ENCODE measurements at places on chromosomes 2 and 18.

GRCh38 chr2:223877721-223878410 is 40.5 kb upstream of the AP1S3 start:
- DNase-seq = no peak

GRCh38 chr2:101357376-101357775 is 29.9 kb downstream of the CREG2 start:
- DNase-seq = no peak

- DNase-seq = no peak
Observed at GRCh38 chr2:44524347-44524926, 162.7 kb downstream of the CAMKMT start.

DNA sequence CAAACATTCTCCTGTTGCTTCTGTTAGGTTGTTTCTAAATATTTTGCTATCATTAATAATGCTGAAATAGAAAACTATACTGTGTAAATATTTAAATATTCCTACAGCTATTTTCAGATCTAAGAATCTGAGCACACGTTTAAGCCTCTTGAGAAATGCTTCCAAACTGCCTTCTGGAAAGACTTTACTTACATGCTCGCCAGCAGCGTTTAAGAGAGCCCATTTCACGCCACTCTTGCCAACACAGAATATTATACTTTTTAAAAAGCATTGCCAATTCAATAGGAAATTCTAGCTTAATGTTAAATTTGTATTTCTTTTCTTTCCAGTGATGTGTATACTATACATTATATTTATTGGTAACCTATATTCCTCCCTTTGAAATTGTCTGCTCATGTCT is 92.0 kb downstream of the TMEM163 start:
- no peak for DNase-seq

DNA sequence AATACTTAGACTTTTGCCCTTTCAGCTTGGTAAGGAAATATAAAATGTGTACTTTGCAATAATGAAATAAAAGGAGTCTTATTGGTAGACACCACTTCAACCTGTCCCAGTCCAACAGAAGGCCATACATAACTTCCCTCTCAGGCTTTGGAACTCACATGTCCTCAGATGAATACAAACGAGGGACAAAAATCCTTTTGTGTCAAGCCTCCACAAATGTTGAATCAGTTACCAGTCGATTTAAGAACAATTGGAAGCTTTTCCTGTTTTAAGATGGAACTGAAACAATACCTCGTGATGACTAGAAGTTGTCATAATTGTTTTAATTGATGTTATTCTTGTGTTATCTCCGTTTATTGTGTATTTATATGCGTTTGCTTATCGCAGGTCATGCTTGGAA is 385.1 kb upstream of the POU3F3 start:
- DNase-seq = no peak

DNA sequence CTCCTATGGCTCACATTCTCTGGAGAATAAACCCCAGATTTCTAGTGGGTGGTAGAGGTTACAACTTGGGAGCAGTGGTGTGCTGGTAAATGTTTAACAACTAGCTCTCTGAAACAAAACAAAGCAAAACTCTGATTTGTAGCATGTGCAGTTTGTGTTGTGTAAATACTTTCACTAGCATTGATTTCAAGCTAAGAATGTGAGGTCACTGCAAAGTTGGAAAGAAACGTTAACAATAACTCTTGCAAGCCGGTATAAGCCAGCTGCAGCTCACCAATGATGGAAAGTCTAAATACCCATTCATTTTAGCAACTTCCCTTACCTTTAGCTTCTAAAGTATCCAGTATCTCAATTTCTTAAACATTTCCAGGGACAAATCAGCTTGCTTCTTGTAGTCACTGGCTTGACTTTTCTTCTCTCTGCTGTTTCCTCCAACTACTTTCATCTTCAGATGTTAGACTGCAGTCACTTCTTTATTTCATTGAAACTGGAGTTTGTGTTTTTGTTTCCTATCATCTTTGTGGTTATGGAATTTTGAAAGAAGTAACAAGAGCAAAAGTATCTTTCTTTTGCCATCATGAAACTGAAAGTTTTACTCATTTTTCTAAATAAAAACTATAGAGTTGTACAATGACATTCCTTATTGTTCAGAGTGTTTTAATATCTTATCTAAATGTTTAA is 140.2 kb downstream of the PLCL1 start:
- DNase-seq = no peak

DNA sequence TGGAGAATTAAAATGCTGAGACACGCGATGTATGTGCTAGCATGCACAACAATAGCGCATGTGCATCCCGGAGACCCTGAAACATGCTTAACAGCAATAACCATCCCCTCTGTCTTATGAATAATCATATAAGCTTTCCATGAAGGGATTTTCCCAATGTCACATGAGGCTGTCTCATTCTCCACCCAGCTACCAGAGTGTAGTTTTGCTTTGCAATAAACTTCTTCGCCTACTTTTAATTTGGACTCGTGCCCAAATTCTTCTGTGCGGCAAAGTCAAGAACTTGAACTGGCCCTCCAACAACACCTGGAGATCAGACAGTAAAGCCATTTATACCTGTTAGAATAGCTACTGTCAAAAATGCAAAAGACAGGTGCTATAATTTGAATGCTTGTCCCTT is 15.5 kb downstream of the LYG1 start:
- no peak for DNase-seq

DNA sequence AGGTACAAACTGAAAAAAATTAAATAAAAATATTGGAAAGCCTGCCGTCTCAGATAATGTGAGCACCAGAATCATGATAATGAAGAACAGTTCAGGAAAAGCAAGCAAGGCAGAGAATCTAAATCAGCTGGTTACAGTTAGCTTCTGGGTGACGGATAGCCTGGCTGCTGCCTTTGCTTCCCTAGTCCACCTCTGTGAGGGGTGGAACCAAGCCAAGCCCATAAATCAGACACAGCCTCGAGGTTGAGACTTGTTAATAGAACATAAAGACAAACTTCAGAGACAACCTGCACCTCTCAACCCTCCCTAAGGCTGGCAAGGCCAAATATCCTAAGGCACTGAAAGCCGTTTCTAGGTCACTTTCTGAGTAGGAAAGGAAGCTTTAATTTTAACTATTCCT is 334.7 kb upstream of the SLC39A10 start:
- DNase-seq = no peak

DNA sequence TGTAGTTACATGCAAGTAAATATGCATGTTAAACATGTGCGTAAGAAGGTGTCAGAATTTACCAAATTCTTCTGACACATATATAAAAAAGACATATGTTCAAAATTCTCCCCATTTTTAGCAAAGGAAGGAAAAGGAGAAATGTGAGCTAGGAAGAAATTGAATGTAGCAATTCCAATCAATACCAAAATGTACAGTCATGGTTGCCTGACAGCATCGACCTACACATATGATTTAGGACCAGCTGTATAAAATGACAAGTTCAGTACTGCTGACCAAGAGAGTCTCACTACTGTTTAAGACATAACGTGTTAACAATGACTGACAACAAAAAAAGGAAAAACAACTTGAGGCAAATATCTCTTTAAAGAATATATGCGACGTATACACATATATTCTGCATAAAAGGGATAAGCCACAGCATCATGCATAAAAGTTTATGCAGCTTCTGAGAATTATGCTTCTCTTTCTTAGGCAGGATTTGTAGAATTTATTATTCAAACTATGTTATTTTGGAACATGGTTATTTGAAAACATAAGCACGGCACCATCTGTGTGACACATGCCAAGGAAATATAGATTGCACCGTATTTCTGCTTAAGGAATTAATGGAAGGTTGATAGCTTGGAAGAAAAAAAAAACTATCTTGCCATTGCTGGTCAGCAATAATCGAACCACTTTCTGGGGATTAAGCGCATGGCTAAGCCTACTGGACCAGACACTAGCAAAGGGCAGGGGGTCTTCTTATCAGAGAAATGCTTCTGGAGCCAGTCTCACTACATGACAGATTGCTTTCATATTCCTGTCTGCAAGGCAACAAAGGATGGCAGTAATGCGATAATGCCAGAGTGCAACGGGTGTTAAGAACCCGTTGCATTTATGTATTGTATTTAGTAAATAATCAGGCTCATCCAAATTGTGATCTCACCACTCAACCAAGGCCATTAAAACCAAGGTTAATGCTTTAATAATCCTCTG is 154.0 kb downstream of the WDPCP start:
- DNase-seq = no peak

- DNase-seq = no peak
Observed at GRCh38 chr18:23154030-23154429, 18.7 kb downstream of the CABLES1 start.

DNA sequence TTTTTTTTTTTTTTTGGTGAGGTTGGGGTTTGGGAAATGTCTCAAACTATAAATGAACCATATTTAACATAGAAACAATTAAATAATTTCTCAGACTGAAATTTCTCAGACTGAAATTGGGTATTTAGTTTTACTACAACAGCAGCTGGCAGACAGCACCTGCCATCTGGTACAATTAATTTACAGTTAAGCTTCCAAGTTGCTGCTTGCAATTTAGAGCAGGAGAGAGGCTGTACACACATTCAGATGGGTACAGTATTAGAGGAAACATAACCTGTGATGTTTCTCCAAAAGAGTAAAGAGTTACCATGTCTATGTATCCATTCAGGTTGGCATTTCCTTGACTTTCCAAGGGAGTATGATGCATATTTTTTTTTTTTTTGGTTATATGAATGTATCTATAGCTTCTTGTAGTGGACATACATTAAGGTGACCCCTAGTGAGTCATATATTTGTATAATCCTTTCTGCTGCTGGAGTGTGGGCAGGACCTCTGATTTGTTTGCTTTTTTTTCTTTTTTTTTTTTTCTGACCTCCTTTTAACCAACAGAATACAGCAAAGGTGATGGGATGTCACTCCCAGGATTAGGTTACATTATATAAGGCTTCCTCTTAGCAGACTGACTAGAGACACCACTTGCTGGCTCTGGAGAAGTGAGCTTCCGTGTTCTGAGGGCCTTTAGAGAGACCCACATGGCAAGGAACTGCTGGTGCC is 201.7 kb downstream of the PTH2R start:
- DNase-seq = no peak

GRCh38 chr2:172712251-172712650 is 23.4 kb upstream of the RAPGEF4 start:
- no peak for DNase-seq

DNA sequence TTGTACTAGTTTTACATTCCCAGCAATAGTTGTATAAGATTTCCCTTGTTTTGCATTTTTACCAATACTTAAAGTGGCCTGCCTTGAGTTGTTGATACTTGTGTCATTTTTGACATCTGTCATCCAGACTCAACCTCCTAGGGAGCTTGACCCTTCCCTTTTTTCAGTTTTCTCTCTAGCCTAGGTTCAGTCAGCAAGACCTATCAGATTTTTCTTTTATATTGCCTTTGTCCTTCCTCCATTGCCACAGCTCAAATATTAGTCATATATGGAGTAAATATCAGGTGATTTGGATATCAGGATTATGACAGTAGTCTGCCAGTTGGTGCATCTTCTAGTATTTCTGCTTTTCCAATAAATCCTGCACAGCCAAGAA is 13.4 kb downstream of the CENPO start:
- DNase-seq = no peak

GRCh38 chr2:47388888-47389287 is 14.1 kb upstream of the MSH2 start:
- no peak for DNase-seq

DNA sequence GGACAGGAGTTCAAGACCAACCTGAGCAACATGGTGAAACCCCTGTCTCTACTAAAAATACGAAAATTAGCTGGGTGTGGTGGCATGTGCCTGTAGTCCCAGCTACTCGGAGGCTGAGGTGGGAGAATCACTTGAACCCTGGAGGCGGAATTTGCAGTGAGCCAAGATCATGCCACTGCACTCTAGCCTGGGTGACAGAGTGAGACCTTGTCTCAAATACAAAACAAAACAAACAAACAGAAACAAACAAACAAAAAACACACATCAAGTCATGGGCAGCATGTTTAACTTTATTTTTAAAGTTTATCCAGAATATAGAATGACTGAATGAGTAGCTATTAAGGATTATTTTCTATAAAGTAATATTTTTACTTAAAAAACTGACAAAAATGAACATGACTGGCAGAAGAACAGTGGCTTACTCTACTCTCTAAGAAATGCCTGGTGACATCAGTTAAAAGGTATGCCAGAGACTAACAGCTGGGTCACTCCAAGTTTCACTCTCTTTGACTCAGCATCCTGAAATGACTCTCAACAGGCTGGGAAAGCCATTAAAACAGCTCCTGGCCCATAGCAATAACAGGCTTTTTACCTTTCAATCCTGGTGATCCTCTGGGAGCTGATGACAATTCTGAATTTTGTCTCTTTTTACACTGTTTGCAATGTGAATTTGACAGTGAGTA is 281.6 kb upstream of the STON1 start:
- no peak for DNase-seq

- DNase-seq = no peak
Observed at GRCh38 chr2:182924306-182924705, 57.9 kb upstream of the FRZB start.

- no peak for DNase-seq
Observed at GRCh38 chr18:49934457-49934856, 121.1 kb upstream of the ACAA2 start.
